GM04503 (cell line): ENCODE measurements at places on chromosomes 1 and 21.

DNA sequence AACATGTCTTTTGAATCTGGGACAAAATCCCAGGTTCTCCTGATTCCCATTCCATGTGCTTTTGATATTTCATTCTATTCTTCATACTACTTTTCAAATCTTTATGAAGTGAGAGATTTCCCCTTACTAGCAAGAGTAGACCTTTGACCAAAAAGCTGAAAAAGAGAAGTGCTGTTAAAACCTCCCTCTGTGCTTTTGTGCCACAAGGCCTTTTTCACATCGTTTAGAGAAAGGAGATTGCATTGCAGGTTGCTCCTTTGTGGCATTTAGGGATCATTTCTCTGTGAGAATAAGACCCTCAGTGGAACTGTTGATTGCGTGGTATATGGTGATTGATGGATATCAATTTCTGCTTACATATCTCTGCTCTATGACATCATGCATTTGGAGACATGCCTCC, 148.8 kb downstream of the TGFB2 start:
- DNase-seq: no peak

DNA sequence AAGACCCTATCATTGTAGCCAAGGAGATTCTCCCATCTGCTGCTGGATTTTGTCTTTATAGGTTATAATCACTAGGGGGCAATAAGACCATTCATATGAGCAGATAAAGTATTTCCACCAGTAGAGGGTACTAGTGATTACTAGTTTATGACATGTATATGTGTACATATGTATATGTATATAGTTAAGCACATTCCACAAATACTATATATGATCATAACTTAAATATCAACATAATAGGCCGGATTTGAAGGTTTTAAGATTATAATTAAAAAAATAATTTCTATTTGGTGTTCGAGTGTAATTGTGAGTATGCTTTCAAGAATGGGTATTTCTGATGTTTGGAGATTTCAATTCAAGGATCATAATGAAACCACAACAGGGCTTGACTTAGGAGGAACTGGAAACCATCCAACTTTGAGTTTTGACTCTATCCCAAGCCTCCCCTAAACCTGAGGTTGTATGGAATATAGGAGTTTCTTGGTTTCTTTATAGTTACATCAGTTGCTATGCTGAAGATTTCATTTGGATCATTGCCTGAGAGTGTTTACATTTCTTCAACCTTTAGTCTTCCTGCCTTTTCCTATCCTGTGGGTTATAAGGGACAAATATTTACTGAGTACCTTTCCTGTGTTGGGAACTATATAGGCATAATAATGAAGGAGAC, 16.9 kb downstream of the TCEANC2 start:
- no peak for DNase-seq

DNA sequence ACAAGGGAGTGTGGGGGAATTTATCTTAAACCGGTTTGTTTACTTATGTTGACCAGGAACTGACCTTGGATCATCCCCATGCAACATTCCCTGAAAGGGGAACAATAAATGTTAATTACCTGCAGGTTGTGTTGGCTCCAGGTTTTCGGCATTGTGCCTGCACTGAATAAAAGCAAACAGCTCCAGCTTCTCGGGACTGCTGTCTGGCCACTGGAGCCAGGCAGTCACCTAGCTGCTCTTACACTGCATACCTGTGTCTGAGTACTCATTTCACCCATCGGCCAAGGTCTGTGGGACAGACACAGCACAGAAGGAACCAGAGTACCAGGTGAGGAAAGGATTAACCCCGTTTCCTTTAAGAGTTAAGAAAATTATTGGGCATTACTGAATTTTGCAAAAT, 32.7 kb upstream of the CTBS start:
- no peak for DNase-seq

GRCh38 chr1:113991467-113991997, 12.3 kb downstream of the OLFML3 start:
- DNase-seq: no peak

- DNase-seq: no peak
Measured at GRCh38 chr1:6547301-6547700, 7.0 kb downstream of the NOL9 start.
